Dermis microvascular lymphatic vessel endothelial cell (primary cell): ENCODE measurements at places on chromosomes 5 and 9. TPM values are rescaled to one million over a fixed set of nuclear protein-coding genes. Genes with fewer than 3 reads are reported as not detected.

IRX1 gene
- not detected in 2 replicates for total RNA-seq

SPATA31C1 gene
- not detected in 2 replicates for total RNA-seq

PHF24 gene
- total RNA-seq = under 0.01 TPM in 1 of 2 replicates, not detected in the other

TMEM174 gene
- total RNA-seq = not detected in 2 replicates

GNA14 gene
- 4.1 and 72.2 TPM in 2 replicates for total RNA-seq

HAPLN1 gene
- not detected in 2 replicates for total RNA-seq

GOLM1 gene
- 21.2 and 33.9 TPM in 2 replicates for total RNA-seq

GLRA1 gene
- total RNA-seq = not detected in 2 replicates

C5orf58 gene
- not detected in 2 replicates for total RNA-seq

NMUR2 gene
- total RNA-seq = not detected in 2 replicates

HTR4 gene
- total RNA-seq = not detected in 2 replicates

STX17 gene
- 12.3 and 13.1 TPM in 2 replicates for total RNA-seq

TAL2 gene
- 0.13 TPM in 1 of 2 replicates, not detected in the other for total RNA-seq

CARD6 gene
- total RNA-seq = 34.0 and 38.9 TPM in 2 replicates

PURA gene
- total RNA-seq = 4.5 and 7.0 TPM in 2 replicates

NIPBL gene
- total RNA-seq = 19.6 and 24.9 TPM in 2 replicates

CARTPT gene
- not detected in 2 replicates for total RNA-seq

DPYSL3 gene
- 15.8 and 20.2 TPM in 2 replicates for total RNA-seq

USP20 gene
- total RNA-seq = 4.7 and 8.5 TPM in 2 replicates
